Effector memory CD4-positive, alpha-beta T cell (primary cell): ENCODE measurements at places on chromosomes 13 and 19.

GRCh38 chr13:39788102-39788501, 132.6 kb downstream of the COG6 start:
- DNase-seq = no peak
- H3K4me3 ChIP-seq = no peak overlapping the region
- no peaks in the 10 kb centered on the region for H3K36me3 ChIP-seq
- H3K27me3 ChIP-seq = no peaks in the 10 kb centered on the region

GRCh38 chr13:29481603-29482002, 113.9 kb downstream of the SLC7A1 start:
- no peaks in the 10 kb centered on the region for H3K27me3 ChIP-seq
- DNase-seq = no peak
- no peak overlapping the region for H3K27ac ChIP-seq

DNA sequence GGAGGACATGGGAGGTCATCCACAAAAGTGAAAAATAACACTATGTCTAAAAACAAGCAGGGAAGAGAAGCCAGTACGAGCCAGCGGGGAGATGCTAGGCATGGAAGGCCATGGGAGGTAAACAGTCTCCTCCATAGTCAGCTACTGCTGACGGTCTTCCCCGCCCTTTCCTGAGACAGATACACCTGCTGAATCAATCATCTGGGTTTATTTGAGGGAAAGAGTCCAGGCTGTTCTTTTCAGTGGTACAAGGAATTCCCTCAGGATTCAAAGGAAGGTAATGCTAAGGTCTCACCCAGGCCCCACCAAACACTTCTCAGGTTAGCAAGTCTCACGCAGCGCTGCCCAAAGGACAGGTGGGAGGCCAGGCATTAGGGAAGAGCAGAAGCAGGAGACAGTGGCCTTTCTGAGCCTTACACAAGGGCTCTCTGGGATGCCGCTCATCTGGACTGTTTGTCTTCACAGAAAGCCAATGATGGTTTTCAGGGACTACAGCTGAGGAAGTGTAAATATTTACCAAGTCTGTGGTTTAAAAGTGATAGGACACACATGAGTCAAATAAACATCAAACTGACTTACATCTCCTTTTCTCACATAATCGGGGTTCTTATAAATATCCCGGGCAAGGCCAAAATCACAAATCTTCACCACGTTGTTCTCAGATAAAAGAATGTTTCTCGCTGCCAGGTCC, 173.9 kb downstream of the FLT1 start:
- no peak overlapping the region for H3K4me3 ChIP-seq
- DNase-seq = no peak

DNA sequence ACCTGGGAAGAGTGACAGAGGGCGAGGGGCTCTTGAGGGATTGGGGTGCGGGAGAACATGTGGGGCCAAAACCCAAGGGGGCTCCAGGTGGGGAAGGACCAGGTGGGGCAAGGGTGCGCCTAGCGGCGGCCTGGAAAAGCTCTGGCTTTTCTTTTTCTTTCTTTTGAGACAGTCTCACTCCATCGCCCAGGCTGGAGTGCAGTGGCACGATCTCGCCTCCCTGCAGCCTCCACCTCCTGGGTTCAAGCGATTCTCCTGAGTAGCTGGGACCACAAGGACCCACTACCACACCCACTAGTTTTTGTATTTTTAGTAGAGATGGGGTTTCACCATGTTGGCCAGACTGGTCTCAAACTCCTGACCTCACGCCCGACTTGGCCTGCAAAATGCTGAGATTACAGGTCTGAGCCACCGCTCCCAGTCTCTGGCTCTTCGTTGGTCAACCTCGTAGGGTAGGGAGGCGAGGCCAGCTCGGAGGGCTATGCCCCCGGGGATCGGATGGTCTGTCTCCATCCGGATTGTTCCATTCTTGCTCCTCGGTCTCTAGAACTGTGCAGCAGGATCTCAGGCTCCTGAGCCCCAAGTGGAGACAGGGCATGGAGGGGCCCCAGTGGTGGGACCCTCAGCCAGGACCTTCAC, 3.7 kb downstream of the GADD45B start:
- peak overlapping the region; percentile 89 for H3K27ac ChIP-seq
- no peaks in the 10 kb centered on the region for H3K27me3 ChIP-seq
- peaks cover 12% of the 10 kb centered on the region for H3K36me3 ChIP-seq
- no peak overlapping the region for H3K4me3 ChIP-seq
- no peak for DNase-seq
- peaks cover 24% of the 10 kb centered on the region for H3K4me1 ChIP-seq

- no peak overlapping the region for H3K4me3 ChIP-seq
- peaks cover 6% of the 10 kb centered on the region for H3K4me1 ChIP-seq
- H3K27ac ChIP-seq = no peak overlapping the region
- no peaks in the 10 kb centered on the region for H3K27me3 ChIP-seq
- no peak for DNase-seq
Measured at GRCh38 chr19:1907563-1908363, 2.6 kb downstream of the ADAT3 start.

DNA sequence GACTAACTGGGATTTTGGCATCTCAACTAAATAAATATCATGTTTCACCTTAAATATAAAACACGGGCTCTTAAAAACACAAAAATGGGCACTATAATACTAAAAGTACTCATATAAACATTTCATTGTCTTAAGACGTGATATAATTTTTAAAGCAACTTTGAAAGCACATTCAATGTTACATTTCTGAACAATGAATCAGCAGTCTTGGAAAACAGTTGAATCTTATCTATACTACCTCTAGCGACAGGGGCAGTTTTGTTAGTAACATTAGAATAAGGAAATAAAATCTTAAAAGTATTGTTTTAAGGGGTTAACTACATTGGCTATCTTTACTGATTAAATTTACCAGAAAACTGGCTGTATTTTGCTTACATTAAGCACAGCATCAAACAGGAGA, 156.9 kb downstream of the UGGT2 start:
- no peak overlapping the region for H3K4me3 ChIP-seq
- DNase-seq = no peak
- H3K27ac ChIP-seq = no peak overlapping the region
- no peaks in the 10 kb centered on the region for H3K4me1 ChIP-seq

- H3K27me3 ChIP-seq = no peaks in the 10 kb centered on the region
- H3K27ac ChIP-seq = no peak overlapping the region
- peaks cover 23% of the 10 kb centered on the region for H3K4me1 ChIP-seq
- no peak overlapping the region for H3K4me3 ChIP-seq
Measured at GRCh38 chr19:47232422-47233211, 1.6 kb upstream of the BBC3 start.

DNA sequence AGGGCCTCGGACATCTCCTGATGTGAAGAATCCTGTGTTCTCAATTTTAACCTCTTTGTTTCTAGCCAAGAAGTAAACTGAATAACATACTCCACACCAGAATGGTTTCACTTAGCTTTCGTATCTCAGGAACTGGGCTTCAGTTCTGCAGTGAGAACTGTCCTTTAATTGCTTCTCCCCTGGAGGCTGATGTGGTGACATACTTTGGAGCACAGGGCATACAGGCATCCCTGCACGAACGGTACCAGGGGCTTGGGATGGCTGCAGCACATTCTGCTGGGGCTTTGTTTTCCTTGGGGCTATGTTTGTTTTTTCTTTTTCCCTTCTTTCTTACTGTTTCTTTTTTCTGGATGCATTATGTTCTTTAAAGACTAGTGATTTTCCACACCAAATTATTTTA, 230.5 kb downstream of the TM9SF2 start:
- no peaks in the 10 kb centered on the region for H3K36me3 ChIP-seq
- DNase-seq = no peak
- H3K27ac ChIP-seq = no peak overlapping the region
- no peaks in the 10 kb centered on the region for H3K4me1 ChIP-seq
- no peak overlapping the region for H3K4me3 ChIP-seq

DNA sequence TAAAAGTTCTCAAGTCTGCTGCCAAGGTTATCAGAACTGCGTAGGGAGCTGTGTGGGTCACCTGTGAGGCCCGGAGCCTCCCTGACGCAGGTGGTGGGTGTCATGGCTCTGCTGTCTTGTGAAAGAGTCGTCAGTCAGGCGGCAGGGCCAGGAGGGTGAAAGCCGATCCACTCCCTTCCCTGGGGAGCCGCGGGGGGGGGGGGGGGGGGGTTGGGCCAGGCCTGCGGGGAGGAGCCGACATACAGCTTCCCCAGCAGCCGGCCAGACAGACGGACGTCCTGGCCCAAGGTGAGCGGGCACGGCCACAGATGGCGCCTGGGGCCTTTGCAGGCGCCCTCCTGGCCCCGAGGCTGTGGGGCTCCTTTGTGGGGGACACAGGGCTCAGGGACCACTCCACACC, 12.4 kb downstream of the SBNO2 start:
- no peaks in the 10 kb centered on the region for H3K4me1 ChIP-seq
- H3K27me3 ChIP-seq = no peaks in the 10 kb centered on the region
- H3K27ac ChIP-seq = no peak overlapping the region
- H3K4me3 ChIP-seq = no peak overlapping the region

DNA sequence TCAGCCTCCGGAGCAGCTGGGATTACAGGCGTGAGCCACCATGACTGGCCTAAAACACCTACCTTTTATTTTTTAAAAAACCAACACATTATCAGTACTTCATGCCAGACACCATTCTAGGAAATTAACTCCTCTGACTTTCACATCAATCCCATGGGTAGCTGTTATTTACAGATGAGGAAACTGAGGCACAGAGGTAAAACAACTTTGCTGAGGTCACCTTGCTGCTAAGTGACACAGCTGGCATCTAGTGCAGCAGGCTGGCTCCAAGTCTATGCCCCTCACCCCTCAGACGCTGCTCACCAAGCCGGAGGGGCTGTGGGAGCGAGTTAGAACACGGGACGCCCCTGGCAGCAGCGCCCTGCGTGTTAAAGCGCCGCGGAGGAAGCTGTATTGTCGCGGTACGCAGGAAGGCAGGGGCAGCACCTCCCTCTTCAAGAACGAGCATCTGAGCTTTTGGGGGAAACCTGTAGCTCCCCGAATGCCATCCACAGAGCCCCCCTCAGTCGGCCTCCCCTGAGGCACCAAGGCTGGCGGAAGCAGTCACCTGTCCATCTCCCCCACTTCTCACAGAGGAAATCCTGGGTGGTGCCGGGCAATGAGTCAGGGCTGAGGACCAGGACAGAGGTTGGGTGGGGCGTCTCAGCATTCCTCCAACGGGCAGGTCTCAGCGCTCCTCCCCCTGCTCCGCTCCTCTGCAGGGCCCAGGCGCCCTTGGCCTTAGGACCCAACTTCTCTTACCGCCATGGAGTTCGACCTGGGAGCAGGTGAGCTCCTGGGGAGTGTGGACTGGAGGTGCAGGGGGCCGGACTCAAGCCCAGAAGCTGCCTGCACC, at the start of gene C19orf33:
TSS of gene C19orf33 (plus strand) at position 735 of the 835 bp plus-strand sequence. CDS start at position 746, 11 bp downstream.
- no peak for DNase-seq
- H3K4me1 ChIP-seq = no peaks in the 10 kb centered on the region
- no peaks in the 10 kb centered on the region for H3K27me3 ChIP-seq
- peaks cover 24% of the 10 kb centered on the region for H3K36me3 ChIP-seq
- no peak within 1 kb of the TSS for H3K4me3 ChIP-seq

DNA sequence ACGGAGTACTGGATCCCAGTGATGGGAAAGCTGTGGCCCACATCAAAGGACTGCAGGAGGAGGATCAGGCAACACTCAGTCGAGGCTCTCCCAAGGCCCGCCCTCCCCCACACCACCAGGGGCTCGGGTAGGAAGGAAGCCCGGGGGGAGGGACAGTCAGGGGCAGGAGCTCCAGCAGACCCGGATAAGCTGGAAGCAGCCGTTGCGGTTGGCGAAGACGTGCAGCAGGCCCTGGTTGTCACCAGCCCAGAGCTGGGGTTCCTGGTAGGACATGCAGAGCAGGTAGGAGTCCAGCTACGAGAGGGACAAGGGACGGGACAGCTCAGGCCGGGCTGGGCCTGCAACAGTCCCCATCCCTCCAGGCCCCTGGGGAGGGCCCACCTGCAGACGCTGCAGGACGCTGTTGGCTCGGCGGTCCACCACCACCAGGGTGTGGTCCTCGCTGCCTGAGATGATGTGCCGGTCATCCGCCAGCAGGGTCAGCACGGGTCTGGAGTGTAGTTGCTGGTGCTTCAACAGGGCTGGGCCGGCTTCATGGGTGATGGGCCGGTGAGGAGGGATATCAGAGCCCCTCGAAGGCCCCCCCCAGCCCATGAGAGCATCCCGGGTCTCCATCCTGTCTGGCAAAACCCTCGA, 1.9 kb downstream of the GNG14 start:
- DNase-seq = no peak
- no peak overlapping the region for H3K27ac ChIP-seq
- H3K4me3 ChIP-seq = no peak overlapping the region

GRCh38 chr13:86052141-86052540, 252.9 kb upstream of the SLITRK6 start:
- no peak overlapping the region for H3K4me3 ChIP-seq
- H3K4me1 ChIP-seq = no peaks in the 10 kb centered on the region
- DNase-seq = no peak
- no peak overlapping the region for H3K27ac ChIP-seq
- H3K27me3 ChIP-seq = no peaks in the 10 kb centered on the region

- H3K27me3 ChIP-seq = no peaks in the 10 kb centered on the region
- no peak overlapping the region for H3K4me3 ChIP-seq
- H3K36me3 ChIP-seq = peaks cover under 1% of the 10 kb centered on the region
- no peak for DNase-seq
- no peak overlapping the region for H3K27ac ChIP-seq
Measured at GRCh38 chr19:3065675-3066357, 3.5 kb upstream of the TLE5 start.

GRCh38 chr13:42119041-42119440, 70.6 kb downstream of the DGKH start:
- H3K4me3 ChIP-seq = no peak overlapping the region
- no peaks in the 10 kb centered on the region for H3K4me1 ChIP-seq
- no peak overlapping the region for H3K27ac ChIP-seq
- DNase-seq = no peak
- H3K27me3 ChIP-seq = no peaks in the 10 kb centered on the region

GRCh38 chr13:46341112-46341711, 45.8 kb downstream of the RUBCNL start:
- H3K36me3 ChIP-seq = no peaks in the 10 kb centered on the region
- no peak overlapping the region for H3K27ac ChIP-seq
- no peaks in the 10 kb centered on the region for H3K4me1 ChIP-seq
- H3K4me3 ChIP-seq = no peak overlapping the region
- no peaks in the 10 kb centered on the region for H3K27me3 ChIP-seq
- DNase-seq = no peak

DNA sequence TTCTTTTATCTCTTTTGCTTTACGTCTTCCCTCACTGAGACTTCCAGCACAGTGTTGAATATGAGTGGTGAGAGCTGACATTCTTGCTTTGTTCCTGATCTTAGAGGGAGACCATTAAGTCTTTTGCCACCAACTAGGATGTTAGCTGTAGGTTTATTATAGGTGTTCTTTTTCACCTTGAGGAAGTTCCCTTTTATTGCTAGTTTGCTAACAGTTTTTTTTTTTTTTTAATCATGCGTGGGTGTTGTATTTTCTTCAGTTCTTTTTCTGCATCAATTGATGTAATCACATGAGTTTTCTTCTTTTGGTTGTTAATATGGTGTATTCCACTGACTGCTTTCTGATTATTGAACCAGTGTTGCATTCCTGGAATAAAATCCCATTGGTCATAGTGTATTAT, 21.1 kb downstream of the AP1M1 start:
- no peak for DNase-seq
- H3K36me3 ChIP-seq = peaks cover 51% of the 10 kb centered on the region
- H3K4me3 ChIP-seq = no peak overlapping the region
- H3K27ac ChIP-seq = no peak overlapping the region
- peaks cover 13% of the 10 kb centered on the region for H3K4me1 ChIP-seq
